Stomach (tissue), 19 donors: ENCODE measurements at places on chromosomes 6 and 20. TPM values are rescaled to one million over a fixed set of nuclear protein-coding genes. Genes with fewer than 3 reads are reported as not detected.

DNA sequence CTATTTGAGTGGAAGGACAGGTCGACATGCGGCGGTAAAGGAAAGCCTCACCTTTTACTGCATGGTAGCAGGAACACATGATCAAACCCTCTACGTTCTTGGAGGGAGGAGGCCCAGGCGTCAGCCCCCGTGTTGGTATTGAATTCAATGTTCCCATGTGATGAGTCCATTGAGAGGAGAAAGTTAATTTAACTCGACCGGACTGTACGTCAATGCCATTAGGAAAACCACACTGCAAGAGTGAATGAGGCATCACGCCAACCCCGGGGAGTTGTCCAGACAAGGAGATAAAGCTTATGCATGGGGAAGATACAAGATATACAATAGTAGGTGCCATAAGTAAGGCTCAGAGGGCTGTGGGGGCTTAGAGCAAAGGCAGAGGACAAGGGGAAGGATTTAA is 213.9 kb upstream of the ECI2 start:
- DNase-seq, result no peak

DNA sequence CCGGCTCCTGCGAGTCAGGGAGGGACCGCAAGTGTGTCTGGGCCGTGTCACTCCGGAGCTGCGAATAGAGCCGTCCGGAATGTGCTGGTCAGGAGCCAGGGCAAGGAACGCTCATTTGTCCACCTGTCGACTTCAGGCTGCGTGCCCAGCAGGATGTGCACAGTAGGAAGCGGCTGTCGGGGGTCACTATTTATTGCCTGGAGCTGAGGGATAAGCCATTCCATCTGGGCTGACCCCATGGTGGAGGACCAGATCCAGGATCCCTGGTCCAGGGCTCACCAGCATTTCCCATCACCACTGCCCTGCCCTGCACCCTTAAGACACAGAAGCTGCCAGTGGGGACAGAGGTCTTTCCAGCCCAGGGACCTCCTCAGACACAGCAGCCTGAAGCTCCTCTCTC is 14.7 kb downstream of the NTSR1 start:
- DNase-seq, result peak; percentile 48

- DNase-seq, result no peak
Measured at GRCh38 chr6:152954443-152954842, 28.4 kb downstream of the FBXO5 start.

Gene STMN3
- total RNA-seq, result 13.4 TPM

Gene SPATA25
- total RNA-seq, result 13.9 TPM

Gene HNF4A
- total RNA-seq, result 33.5 TPM
